Lung microvascular endothelial cell (primary cell): ENCODE measurements at places on chromosomes 1 and 21. TPM values are rescaled to one million over a fixed set of nuclear protein-coding genes. Genes with fewer than 3 reads are reported as not detected.

The PLPPR5 gene
- total RNA-seq, result not detected in 2 replicates

The CAMSAP2 gene
- 21.4 and 26.0 TPM in 2 replicates for total RNA-seq

The MSH4 gene
- 0.22 and 0.40 TPM in 2 replicates for total RNA-seq

The GPR89B gene
- total RNA-seq, result 12.4 and 14.7 TPM in 2 replicates

The LEMD1 gene
- total RNA-seq, result not detected in 2 replicates

The ATP6V1G3 gene
- total RNA-seq, result not detected in 2 replicates

The ARHGEF16 gene
- 0.20 and 0.44 TPM in 2 replicates for total RNA-seq

DNA sequence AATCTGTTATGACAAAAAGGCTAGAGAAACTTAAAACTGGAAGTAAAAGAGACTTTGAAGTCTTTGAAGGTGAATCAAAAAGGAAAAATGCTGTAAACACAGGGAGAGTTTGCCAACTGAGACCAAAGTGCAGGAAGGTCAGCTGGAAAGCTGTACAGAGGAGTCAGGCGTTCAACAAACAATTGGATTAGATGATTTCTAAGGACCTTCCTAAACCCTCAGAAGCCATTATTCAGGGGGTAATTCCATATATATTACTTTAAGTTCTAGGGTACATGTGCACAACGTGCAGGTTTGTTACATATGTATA is 156.8 kb downstream of the ZBTB18 start:
- peak; percentile 44 for DNase-seq

DNA sequence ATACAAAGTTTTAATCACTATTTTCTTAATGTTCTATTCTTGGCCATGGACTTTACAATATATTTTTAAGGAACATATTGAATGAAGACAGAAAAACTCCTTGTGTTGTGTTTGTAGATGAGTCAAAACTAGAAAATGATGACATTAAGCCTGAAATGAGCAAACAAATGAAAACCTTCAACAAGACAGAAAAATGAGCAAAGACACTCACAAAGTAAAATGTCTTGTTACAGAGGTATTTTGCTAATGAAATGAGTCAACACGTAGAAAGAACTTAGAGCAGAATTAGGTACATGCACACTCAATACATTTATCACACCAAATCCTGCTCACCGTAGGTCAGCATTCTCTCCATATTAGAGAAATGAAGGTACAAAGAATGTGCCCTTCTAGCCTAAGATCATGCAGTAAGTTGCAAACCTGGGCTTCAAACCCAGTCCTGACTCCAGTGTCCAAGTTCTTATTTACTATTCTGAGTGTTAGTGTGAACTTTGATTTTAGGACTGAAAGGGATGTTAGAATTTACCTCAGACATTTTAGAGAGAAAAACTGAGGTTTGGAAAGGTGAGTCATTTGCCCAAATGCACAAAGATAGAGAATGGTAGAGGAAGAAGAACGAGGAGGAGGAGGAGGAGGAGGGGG is 133.9 kb upstream of the SGIP1 start:
- DNase-seq, result no peak

DNA sequence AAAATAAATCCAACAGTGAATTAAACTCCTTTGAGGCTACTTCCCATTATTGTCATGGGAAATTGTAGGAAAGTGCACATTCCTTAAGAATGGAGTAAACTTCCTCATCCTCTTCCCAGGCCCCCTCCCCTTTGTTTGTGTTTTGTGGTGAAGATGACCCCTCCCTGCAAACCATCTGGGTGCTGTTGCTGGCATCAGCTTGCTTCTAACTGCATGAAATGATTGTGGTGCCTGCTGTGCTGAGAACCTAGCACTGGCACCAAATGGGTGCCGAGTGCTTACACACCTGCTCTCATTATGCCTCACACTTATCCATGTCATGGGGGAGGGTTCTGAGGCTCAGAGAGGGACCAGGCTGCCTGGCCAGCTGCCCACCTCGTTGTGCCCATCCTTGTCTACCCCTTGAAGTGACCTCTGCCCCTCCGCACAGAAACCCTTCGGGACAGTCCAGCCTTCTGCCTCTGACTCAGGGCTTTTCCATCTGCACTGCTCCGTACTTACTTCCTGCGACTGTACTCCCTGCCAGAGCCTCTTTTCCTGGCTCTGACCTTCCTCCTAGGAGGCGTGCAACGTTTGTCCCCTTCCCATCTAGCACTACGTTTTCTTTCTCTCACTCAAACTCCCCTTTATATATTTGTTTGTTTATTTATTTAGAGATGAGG is 30.6 kb downstream of the CAPN2 start:
- DNase-seq, result peak; percentile 75

GRCh38 chr1:12472798-12473551 is 145.0 kb downstream of the DHRS3 start:
- peak; percentile 37 for DNase-seq

DNA sequence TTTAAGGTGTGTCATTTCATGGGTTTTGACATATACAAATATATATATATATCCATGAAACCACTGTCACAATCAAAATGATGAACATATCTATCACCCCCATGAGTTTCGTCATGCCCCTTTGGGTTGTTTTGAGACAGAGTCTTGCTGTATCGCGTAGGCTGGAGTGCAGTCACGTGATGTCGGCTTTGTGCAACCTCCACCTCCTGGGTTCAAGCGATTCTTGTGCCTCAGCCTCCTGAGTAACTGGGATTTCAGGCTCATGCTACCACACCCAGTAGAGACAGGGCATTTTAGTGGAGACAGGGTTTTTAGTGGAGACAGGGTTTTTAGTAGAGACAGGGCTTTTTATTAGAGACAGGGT is 8.0 kb downstream of the HJV start:
- no peak for DNase-seq

- peak; percentile 70 for DNase-seq
Measured at GRCh38 chr1:231421546-231421970, 529 bp downstream of the EGLN1 start.

DNA sequence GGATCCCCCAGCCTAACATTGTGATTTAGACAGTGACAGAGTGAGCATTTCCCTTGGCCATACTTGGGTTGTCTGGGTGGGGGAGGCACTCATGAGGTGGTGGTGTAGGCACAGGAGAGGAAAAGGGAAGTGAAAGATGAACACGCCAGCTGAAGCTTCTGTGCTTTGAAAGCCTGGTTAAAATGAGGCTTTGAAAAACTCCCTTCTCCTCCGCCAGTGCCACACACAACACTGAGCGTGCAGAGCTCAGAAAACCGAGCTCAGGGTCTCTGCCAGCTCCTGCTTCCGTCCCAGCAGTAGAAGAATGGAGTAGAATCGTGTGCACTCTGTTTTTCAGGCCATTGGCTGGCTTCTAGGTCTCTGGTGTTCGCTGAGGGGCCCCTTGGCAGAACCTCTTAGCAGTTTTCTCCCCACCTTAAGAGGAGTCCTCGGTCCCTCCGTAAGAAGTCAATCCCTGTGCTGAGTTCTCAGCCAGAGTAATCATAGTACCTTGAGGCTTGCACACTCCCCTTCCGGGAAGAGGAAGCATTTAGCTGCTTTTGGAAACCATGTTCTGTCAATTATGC is 12.9 kb downstream of the PLEKHM2 start:
- DNase-seq, result peak; percentile 20

GRCh38 chr1:112673592-112674439 is 643 bp upstream of the MOV10 start:
- DNase-seq, result peak; percentile 70

DNA sequence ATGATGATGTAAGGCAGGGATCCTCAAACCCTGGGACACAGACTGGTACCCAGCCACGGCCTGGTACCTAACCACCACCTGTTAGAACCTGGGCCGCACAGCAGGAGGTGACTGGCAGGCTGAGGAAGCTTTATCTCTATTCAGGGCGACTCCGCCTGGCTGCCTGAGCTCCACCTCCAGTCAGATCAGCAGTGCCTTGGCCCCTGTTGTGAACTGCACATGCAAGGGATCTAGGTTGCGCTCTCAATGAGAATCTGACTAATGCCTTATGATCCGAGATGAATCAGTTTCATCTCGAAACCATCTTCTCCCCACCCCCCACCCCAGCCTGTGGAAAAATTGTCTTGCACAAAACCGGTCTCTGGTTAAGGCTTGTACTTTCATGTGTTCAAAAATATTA is 4.2 kb downstream of the RNPC3 start:
- no peak for DNase-seq

GRCh38 chr1:41872074-41872473 is 46.6 kb downstream of the HIVEP3 start:
- peak; percentile 4 for DNase-seq

- DNase-seq, result no peak
Measured at GRCh38 chr1:56551691-56552090, 27.7 kb downstream of the PLPP3 start.

- DNase-seq, result no peak
Measured at GRCh38 chr1:86455073-86455472, 13.7 kb upstream of the CLCA1 start.

DNA sequence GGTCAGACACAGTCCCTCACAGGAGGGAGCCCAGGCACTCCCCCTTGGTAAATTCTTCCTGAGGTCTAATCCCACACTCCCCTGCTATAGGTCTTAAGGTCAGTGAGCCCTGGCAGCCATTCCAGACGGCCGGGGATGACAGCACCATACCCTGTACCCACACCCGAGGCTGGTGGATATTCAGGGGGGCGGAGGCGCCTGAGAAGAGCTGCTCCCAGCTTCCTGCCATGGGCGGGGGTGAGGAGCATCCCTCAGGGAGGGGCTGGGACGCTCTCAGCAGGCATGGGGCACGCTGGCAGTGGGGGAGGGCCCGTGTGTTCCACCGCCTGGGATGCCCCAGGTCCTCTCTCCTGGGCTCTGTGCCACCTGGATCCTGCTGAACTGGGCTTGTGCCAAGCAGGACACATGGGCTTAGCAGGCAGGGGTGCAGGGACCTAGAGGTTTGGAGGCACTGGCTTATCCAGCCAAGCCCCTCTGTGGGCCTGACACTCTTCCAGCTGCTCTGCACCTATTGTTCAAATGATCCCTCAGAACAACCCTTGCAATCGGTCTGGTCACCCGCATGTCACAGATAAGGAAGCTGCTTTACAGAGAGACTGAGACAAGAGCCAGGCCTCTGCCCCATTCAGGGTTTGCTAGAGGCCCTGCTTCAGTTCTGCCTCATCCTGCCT is 5.7 kb upstream of the ADGRB2 start:
- DNase-seq, result no peak

GRCh38 chr1:151520359-151520758 is 9.2 kb downstream of the CGN start:
- no peak for DNase-seq

DNA sequence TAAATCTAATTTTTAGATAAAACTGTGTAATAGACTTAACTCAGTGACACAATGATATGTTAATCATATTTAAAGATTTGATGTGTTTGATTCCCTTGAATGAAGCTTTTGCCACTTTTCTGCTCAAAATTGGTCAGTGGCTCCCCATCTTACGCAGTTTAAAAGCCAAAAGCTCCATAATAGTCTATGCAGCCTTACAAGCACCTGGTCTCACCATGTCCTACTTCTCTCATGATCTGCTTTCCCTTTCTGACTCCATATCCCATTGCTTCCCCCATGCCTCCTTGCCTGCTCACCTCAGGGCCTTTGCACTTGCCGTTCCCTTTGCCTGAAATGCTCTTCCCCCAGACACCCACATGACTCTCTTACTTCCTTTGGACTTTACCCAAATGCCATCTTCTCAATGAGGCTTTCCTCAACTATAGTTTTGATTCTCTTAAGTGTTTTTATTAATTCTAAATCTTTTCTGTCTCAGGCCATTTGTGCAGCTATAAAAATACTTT is 1.9 kb downstream of the ZBTB8A start:
- no peak for DNase-seq

DNA sequence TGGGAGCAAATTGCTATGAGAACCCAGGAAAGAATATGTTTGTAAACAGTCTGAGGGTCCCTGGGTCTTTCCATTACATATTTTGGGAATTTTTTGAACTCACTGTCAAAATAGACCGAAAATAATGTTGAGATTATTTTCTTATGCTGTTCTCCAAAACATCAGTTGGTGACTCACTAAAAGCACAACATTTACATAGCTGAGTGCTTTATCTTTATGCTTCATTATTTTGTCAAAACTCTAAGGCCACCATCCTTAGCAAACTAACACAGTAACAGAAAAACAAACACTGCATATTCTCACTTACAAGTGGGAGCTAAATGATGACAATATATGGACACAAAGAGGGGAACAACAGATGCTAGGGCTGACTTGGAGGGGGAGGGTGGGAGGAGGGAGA is 459.3 kb downstream of the ADGRL2 start:
- DNase-seq, result peak; percentile 6

DNA sequence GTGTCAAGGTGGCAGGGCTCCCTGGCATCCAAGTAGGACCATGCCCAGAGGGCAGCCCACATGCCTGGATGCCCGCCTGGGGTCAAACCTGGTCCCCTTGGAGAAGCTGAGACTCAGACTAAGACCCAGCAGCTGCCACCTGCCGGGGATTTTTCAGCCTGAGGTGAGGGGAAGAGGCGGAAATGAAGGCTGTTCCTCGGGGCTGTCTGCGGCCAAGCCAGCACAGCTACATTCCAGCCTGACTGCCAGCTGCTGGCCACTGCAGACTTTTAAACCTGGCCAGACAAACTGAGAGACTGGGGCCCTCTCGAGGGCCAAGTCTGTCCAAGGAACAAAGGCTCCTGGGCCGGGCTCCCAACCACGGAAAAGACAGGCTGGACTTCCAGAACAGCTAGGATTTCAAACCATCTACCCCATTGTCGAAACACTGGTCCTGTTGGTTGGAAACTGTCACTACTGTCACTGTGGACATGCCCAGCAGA is 21.9 kb upstream of the PLEKHG5 start:
- DNase-seq, result no peak

GRCh38 chr21:36706951-36707762 is 8.2 kb downstream of the SIM2 start:
- no peak for DNase-seq

- DNase-seq, result no peak
Measured at GRCh38 chr1:24752305-24752704, 7.1 kb downstream of the CLIC4 start.

DNA sequence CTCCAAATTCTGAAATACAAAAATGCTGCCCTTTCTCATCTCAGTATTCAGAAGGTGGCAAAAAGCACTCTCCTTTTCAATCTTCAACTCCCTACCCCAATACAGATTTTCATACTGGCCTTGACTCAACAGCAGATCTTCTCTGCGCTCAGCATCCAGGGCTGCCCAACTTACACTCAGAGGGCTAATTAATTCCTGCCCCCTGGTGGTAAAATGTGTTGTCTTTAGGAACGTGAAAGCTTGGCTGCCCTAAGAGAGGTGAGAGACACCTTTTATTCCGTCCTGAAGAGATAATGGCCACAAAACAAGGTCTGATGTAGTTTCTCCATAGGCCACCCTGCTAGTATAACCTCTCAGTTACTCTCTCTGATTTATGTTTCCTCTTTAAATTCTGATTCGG is 25.0 kb downstream of the KRTAP24-1 start:
- no peak for DNase-seq

DNA sequence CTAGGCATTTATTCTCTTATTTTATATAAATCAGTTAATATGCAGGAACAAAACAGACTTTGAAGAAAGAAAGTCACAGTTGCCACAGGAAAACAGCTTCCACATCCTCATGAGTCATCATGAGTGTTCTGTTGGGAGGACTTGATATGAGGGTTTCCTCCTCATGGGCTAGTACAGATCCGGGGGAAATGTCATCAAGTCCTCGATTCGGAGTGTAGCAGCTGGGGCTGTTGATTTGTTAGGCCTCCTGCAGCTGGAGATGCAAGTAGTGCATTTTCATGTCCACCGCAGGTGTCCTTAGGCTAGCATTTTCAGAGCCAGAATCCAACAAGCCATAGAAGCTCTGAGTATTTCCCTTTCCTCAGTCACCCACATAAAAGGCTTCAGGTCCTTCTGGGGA is 36.7 kb downstream of the ADAM30 start:
- peak; percentile 33 for DNase-seq

GRCh38 chr1:41144285-41144684 is 97.8 kb downstream of the SCMH1 start:
- DNase-seq, result no peak
